ENCODE measurements at places on chromosomes 16 and 17. TPM values are rescaled to one million over a fixed set of nuclear protein-coding genes. Genes with fewer than 3 reads are reported as not detected.

- no peak for DNase-seq
- H3K36me3 ChIP-seq, result peaks cover 21% of the 10 kb centered on the region
- H3K4me3 ChIP-seq, result no peak overlapping the region
- no peaks in the 10 kb centered on the region for H3K4me1 ChIP-seq
Observed at GRCh38 chr17:633133-633532, 81.5 kb downstream of the VPS53 start.

DNA sequence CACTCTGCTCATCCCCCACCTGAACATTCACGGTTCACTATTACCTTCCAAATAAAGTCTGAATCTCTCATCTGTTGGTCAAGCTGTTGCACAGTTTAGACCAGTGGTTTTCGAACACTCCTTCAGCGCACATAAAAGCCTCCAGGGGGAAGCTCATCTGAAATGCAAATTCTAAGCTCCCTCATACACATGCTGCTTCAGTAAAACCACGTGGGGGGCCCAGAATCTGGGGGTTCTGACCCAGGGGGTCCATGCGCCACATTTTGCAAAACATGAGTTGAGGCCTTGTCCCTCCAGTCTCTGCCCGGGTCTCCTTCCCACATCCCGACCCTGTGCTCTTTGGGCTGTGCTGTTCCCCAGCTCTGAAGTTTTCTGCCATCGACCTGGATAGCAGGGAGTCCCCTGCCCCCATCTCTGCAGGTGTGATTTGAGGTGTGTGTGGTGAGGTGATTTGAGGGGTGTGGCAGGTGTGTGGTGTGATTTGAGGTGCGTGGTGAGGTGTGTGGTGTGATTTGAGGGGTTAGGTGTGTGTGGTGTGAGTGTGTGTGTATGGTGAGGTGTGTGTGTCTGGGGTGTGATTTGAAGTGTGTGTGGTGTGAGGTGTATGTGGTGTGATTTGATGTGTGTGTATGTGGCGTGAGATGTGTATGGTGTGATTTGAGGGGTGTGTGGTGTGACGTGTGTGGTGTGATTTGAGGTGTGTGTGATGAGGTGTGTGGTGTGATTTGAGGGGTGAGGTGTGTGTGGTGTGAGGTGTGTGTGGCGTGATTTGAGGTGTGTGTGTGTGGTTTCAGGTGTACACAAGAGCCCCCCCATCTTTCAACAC is 4.8 kb upstream of the RAB37 start:
- DNase-seq, result no peak
- H3K36me3 ChIP-seq, result no peaks in the 10 kb centered on the region
- no peak overlapping the region for H3K4me3 ChIP-seq

The TNS4 gene
- total RNA-seq, result not detected

GRCh38 chr16:22073350-22073749 is 19.0 kb upstream of the VWA3A start:
- no peak overlapping the region for H3K4me3 ChIP-seq
- H3K27me3 ChIP-seq, result no peaks in the 10 kb centered on the region
- no peaks in the 10 kb centered on the region for H3K4me1 ChIP-seq
- DNase-seq, result no peak
- no peaks in the 10 kb centered on the region for H3K36me3 ChIP-seq
- no peak overlapping the region for H3K27ac ChIP-seq

The ARL5C gene
- total RNA-seq, result not detected

The ADGRG3 gene
- not detected for total RNA-seq

GRCh38 chr16:50588276-50588675 is 40.1 kb downstream of the NKD1 start:
- DNase-seq, result peak; percentile 12
- no peak overlapping the region for H3K4me3 ChIP-seq
- peaks cover 15% of the 10 kb centered on the region for H3K4me1 ChIP-seq
- H3K27ac ChIP-seq, result peak overlapping the region; percentile 68

The CD300A gene
- 2.4 TPM for total RNA-seq

GRCh38 chr16:67299269-67299668 is 19.9 kb downstream of the PLEKHG4 start:
- H3K27ac ChIP-seq, result no peak overlapping the region
- no peak overlapping the region for H3K4me3 ChIP-seq
- DNase-seq, result no peak

The DNASE1L2 gene
- 1.1 TPM for total RNA-seq

DNA sequence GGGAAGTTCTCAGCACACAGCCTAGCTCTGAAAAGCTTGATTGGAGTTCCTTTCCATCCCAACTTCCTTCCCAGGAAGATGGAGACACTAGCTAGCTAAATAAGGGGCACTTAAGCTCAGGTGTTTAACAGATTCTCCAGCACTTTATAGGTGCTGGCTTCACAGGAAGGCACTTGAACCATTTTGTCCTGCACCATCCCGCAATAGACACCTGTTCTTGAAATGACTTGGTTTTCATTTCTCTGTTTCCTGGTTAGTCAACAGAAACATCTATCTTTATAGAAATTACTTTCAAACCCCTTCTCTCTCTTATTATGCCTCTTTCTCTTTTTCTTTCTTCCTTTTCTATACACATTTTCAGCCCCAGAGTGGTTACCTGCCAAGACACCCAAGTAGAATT is 409.9 kb upstream of the ZFHX3 start:
- H3K4me3 ChIP-seq, result no peak overlapping the region
- H3K36me3 ChIP-seq, result no peaks in the 10 kb centered on the region
- no peaks in the 10 kb centered on the region for H3K27me3 ChIP-seq
- no peaks in the 10 kb centered on the region for H3K4me1 ChIP-seq
